Keratinocyte (primary cell): ENCODE measurements at places on chromosomes 6 and 20. TPM values are rescaled to one million over a fixed set of nuclear protein-coding genes. Genes with fewer than 3 reads are reported as not detected.

The GFOD1 gene
- polyA plus RNA-seq, result 7.2 to 8.9 TPM (median 7.4 TPM) in 3 replicates

The PDSS2 gene
- polyA plus RNA-seq, result 9.5 to 12.5 TPM (median 11.5 TPM) in 3 replicates

The CLPSL1 gene
- not detected in 3 replicates for polyA plus RNA-seq

The SGK2 gene
- 0.12 to 0.23 TPM in 2 of 3 replicates, not detected in the other for polyA plus RNA-seq

The COL21A1 gene
- 0.08 to 0.16 TPM (median 0.13 TPM) in 3 replicates for polyA plus RNA-seq

The SPATS1 gene
- not detected in 3 replicates for polyA plus RNA-seq

GRCh38 chr6:107447663-107448216, 11.6 kb downstream of the PDSS2 start:
- no peaks in the 10 kb centered on the region for H3K27me3 ChIP-seq
- H3K27ac ChIP-seq, result no peak overlapping the region
- no peak for DNase-seq
- no peak overlapping the region for H3K4me3 ChIP-seq

DNA sequence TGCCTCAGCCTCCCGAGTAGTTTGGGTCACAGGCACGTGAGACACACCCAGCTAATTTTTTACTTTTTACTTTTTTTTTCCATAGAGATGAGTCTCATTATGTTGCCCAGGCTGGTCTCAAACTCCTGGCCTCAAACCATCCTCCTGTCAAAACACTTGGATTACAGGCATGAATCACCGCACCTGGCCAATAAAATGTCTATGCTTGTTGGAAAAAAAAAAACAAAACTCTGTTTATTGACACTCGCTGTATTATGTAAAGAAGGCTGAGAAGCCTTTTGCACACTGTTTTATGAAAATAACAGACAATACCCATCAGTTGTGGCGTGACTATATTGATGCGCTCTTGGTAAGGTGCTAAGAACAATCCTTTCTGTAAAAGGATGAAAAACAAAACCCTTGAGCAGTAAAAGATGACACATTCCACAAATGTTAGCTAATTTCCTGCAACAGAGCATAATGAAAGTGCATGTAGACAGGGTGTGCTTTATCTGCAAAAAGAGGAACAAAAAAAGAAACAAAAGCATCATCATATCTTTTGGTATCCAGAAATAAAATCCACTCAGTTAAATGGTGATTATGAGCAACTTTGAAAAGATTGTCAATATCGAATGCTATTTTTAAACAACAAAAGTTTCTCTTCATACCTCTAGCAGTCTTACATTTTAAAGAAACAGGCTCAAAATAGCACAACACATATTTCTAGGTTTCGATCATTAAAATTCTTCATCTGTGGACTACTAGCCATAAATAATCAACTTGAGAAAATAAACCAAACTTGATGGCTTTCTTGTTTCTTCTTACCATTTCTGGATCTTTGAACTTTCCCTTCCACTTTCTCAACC, 108.3 kb upstream of the PHACTR1 start:
- no peaks in the 10 kb centered on the region for H3K27me3 ChIP-seq
- no peak overlapping the region for H3K27ac ChIP-seq
- peak overlapping the region; percentile 21 for H3K4me3 ChIP-seq
- H3K36me3 ChIP-seq, result no peaks in the 10 kb centered on the region

DNA sequence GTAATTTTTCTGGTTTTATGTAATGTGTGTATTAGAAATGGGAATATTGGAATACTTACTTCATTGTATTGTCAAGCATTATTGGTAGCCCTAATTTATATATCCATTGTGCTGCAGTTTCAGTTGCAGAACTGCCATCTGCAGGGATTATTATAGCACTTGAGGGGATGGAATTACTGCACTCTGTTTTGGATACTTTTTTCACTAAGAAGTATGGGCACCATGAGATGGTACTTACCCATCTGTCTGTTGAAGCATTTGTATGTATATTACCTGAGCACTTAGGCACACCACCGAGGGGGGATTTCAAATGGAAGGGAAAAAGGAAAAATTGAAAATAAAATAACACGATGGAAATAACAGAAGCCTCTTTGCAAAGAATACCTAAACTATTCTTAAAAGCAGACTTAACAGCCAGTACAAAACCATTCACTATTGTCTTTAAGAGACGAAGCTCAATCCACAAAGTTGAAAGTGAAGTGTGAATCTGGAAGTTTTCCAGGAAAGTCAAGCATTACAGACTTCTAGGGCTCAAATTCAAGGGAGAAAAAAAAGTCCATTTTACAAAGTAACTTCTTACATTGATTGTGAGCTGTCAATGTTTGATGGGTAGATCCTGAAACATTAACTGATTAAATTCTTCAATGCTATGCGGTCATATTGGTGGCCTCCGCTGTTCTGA, 318.7 kb downstream of the SOX4 start:
- no peaks in the 10 kb centered on the region for H3K36me3 ChIP-seq
- H3K27ac ChIP-seq, result no peak overlapping the region
- no peak for DNase-seq
- no peak overlapping the region for H3K4me3 ChIP-seq
- peaks cover 18% of the 10 kb centered on the region for H3K4me1 ChIP-seq

- H3K27me3 ChIP-seq, result peaks cover 7% of the 10 kb centered on the region
- H3K36me3 ChIP-seq, result no peaks in the 10 kb centered on the region
- H3K4me1 ChIP-seq, result peaks cover 3% of the 10 kb centered on the region
These were observed 49.4 kb downstream of the ERMARD start for GRCh38 chr6:169800668-169801395.

DNA sequence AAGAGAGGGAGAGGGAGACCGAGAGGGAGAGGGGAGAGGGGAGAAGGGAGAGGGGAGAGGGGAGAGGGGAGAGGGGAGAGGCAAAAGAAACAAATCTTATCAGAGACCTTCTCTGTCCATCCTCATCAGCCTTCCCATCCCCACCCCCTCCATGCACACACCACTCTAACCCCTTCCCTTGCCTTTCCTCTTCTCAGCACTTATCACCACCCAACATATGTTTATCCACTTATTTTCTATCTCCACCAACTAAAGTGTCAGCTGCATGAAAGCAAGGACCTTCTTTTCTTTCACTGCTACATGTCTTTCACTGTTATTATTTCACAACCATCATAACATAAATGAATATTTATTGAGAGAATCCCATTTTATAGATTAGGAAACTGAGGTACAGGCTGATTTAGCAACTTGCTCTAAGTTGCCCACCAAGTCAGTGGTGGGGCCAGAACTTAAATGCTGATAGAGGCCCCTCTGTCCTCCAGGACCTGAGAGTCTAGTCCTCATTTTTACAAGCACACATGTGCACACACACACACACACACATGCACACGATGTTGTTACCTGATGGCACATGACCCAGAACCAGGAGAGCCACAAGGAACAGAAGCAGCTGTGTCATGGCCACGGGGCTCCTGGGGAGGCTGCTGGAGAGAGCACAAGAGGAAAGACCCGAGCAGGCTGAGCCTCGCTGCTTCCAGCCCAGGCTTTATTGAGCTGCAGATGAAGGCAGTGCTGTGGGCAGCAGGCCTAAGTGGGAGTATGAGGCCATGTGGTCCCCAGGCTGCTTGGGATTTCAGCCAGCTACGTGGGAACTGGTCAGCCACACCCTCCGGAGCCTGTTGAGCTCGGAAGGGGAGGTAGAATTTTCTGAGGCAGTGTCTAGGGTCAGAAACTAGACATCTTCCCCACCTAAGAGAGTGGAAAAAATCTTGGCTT, 2.3 kb downstream of the DEFB124 start:
- no peaks in the 10 kb centered on the region for H3K36me3 ChIP-seq
- H3K27me3 ChIP-seq, result peaks cover 19% of the 10 kb centered on the region
- no peak overlapping the region for H3K27ac ChIP-seq
- H3K4me1 ChIP-seq, result no peaks in the 10 kb centered on the region
- H3K4me3 ChIP-seq, result no peak overlapping the region
- DNase-seq, result no peak

DNA sequence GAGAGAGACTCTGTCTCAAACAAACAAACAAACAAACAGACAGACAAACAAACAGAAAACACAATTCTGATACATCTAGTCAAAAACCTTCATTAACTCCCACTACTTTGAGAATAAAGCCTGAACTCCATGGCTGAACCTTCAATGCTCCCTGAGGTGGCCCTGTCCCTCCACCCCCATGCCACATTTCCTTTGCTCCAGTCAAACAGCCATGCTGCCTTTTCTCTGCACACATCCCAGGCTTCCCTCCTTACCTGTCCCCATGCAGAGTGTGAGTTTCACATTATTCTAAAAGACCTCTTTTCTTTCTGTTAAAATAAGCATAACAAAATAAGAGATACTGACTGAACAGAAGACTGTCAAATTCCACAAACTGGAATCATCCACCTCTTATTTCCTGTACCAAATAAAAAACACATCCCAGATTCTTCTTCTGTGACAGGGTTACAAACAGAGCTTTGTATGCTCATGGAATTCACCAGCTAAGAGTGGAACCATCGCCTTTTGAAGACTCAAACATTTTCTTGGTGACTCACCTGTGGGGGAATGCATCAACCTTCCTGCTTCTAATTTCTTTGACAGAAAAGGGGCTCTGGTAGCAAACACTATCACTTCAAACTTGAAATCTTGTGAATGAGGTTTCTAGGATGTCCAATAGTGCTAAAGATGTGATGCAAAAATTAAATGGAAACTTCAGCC, 71.0 kb upstream of the SLC22A16 start:
- no peaks in the 10 kb centered on the region for H3K36me3 ChIP-seq
- H3K27ac ChIP-seq, result peak overlapping the region; percentile 77
- no peaks in the 10 kb centered on the region for H3K27me3 ChIP-seq
- DNase-seq, result no peak
- H3K4me3 ChIP-seq, result no peak overlapping the region
- peaks cover 37% of the 10 kb centered on the region for H3K4me1 ChIP-seq

GRCh38 chr20:47027042-47027441, 132.4 kb downstream of the EYA2 start:
- peaks cover 6% of the 10 kb centered on the region for H3K27me3 ChIP-seq
- DNase-seq, result no peak
- no peak overlapping the region for H3K27ac ChIP-seq
- H3K36me3 ChIP-seq, result no peaks in the 10 kb centered on the region
- no peak overlapping the region for H3K4me3 ChIP-seq
- no peaks in the 10 kb centered on the region for H3K4me1 ChIP-seq
